Left forelimb (tissue), 1 donor: ENCODE measurements at places on chromosomes 11 and 22.

DNA sequence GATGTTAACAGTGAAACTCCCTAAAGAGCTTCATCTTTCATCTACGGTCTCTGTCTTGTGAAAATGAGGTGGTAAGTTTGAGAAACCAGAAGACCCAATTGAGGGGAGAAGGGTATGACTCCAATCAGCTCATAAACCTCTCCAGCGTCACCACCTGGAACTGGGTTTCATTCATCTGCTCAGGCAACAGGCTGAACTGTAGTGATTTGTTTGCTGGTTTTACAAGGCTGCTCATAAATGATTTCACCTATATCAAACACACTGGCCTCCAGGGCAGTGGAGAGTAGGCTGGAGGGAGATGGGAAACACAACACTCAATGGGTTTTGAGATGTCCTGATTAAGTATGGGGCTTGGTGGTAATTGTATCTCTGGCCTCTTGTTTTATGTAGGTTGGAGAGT is 79.0 kb downstream of the EFCAB6 start:
- DNase-seq = no peak

DNA sequence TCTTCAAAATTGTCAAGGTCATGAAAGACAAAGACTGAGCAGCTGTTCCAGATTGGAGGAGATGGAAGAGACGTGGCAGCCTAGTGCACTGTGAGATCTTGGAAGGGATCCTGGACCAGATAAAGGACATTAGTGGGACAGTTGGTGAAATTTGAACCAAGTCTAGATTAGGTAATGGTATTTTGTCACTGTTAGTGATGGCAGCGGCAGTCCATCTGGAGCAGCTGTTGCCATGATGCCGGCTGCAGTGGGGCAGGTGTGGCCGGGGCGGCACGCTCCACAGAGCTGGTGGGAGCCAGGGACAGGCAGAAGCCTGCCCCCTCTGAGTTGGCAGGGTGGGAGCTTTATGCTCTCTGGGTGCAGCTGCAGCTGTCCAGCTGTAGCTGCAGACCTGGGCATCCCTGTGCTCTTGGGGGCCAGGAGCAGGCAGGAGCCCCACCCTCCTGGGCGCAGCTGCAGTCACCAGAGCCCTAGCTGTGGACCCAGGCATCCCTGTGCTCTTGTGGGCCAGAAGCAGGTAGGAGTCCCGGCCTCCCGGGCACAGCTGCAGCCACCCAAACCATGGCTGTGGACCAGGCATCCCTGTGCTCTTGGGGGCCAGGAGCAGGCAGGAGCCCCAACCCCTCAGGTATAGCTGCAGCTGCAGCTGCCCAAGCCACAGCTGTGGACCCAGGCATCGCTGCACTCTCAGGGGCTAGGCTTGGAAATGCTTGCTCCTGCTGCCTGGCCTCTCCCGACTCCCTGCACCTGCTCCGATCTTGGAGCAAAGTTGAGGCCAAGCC is 20.7 kb downstream of the DIXDC1 start:
- peak; percentile 81 for DNase-seq

DNA sequence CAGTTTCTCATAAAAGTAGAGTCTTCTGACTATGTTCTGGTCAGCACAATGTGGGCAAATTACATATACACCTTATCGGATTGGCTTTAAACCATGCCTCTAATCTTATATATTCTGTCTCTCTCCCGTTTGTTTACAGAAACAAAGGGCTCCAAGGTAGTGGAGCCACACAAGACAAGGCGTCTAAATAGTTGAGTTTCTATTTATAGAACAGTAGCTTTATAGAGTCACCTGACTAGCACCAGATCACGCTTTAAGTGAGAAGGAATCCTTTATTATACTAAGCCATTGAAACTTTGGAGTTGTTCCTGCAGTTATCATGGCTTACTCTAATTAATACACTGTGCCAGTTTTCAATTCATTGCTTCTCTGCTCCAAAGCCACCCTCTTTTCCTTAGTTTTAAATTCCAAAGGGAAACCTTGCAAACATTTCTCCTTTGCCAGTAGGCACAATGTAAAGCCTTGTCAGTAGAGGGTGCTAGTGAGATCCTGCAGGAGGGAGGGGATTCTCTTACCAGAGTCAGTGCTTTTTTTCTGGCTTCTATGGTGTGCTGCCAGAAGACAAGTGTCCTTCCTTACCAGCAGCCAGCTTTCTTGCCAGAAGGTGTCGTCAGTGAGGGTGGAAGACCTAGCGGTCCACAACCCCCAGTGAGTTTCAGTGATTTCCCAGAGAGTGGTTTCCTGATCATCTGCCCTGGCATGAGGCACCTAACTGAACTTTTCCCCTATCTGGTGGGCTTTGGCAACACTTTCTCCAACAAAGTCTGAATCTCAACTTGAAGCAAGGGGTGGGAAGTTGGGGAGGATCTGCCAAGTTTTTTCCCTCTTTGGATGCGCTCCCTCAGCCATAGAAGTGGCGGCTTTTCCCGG is 71.7 kb downstream of the RAB38 start:
- DNase-seq = no peak

DNA sequence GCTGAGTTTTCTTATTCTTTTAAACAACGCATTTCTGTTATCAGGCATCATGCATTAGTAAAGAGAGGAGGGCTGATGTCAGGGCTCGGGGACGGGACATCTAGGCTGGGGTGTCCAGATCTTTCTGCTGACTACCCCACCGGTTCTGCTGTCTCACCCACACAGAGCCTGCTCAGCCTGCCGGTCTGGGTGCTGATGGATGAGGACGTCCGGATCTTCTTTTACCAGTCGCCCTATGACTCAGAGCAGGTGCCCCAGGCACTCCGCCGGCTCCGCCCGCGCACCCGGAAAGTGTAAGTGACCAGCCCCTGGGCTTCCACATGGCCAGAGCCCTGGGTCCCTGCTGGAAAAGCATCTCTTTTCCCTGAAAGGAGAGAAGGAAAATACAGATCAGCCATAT is 9.4 kb downstream of the NCF4 start:
- DNase-seq = no peak
